ENCODE measurements at places on chromosomes 7 and 10. TPM values are rescaled to one million over a fixed set of nuclear protein-coding genes. Genes with fewer than 3 reads are reported as not detected.

GRCh38 chr7:44186736-44187135 is 2.5 kb downstream of the GCK start:
- H3K27ac ChIP-seq = no peak overlapping the region
- DNase-seq = no peak
- H3K4me3 ChIP-seq = no peak overlapping the region
- no peaks in the 10 kb centered on the region for H3K36me3 ChIP-seq
- H3K4me1 ChIP-seq = no peaks in the 10 kb centered on the region

DNA sequence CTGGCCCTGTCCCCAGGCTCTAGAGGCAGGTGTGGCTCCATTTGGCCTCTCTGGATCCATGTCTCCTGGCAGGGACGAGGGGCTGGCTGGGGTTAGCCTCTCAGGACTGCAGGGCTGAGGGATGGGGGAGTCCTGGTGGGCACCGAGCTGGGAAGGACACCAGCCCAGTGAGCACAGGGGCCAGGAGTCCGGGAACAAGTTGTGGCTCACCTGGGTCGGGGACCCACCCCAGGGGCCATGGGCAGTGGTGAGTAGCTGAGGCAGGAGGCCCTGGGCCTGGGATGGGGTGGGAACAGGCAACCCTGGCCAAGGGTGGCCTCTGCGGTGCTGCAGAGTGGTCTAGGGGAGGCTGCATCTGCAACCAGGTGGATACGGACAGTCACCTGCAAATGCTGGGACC is 24.1 kb downstream of the ANTXRL start:
- H3K27me3 ChIP-seq = no peaks in the 10 kb centered on the region
- H3K4me1 ChIP-seq = no peaks in the 10 kb centered on the region
- H3K4me3 ChIP-seq = no peak overlapping the region
- no peak for DNase-seq
- no peak overlapping the region for H3K27ac ChIP-seq
- no peaks in the 10 kb centered on the region for H3K36me3 ChIP-seq

DNA sequence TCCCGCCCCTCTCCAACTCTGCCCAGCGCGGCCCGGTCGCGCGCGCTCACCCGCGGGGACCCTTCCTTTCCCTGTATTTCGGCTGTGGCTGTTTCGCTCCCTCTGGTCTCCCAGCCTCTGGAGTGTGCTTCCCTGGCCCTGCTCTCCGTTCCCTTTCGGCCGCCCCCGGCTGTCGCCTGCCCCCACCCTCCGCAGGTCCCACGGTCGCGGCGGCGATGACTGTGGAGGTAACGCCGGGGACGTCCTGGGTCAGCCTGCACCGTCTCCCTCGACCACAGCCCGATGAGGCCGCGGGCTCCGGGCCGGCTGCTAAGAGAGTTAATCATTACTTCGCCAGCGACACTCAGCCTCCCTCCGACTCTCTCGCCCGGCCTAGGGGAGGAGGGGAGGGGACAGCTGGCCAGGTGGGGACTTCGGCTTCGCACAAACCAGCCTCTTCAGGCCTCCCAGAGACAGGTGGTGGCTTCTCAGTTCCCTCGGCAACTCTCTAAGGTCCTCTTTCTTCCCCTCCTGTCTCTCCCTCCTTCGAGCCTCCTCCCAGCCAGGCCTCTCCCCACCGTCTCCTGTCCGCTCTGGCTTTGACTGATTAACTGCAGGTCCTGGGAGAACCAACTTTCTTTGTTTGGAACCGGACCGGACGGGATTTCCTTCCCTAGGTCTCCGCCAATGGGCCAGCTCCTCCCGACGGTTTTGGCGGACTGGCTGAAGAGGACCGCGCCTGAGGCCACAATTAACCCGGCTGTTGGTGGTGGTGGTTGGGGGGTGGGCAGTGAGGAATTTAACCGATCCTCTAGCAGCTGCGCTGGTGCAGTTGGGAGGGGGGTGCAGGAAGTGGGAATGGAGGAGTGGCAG is 5.6 kb upstream of the PAX2 start:
- H3K36me3 ChIP-seq = no peaks in the 10 kb centered on the region
- H3K4me1 ChIP-seq = peaks cover 26% of the 10 kb centered on the region
- no peak overlapping the region for H3K27ac ChIP-seq
- no peak for DNase-seq

DNA sequence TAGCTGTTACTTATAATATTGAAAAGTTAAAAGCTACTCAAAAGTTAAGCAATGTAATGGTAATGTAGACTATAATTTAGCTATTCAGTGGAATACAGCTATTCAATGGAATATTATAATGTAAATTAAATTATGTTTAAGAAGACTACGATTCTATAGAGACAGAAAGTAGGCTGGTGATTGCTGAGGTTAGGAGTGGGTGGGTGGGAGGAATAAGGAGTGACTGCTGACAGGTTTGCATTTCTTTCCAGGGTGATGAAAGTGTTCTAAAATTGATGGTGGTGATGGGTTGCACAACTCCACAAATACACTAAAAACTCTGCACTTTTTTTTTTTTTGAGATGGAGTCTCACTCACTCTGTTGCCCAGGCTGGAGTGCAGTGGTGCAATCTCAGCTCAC is 21.4 kb downstream of the DENND2A start:
- no peaks in the 10 kb centered on the region for H3K27me3 ChIP-seq
- no peaks in the 10 kb centered on the region for H3K36me3 ChIP-seq
- H3K27ac ChIP-seq = no peak overlapping the region
- peaks cover 10% of the 10 kb centered on the region for H3K4me1 ChIP-seq
- no peak overlapping the region for H3K4me3 ChIP-seq
- no peak for DNase-seq

DNA sequence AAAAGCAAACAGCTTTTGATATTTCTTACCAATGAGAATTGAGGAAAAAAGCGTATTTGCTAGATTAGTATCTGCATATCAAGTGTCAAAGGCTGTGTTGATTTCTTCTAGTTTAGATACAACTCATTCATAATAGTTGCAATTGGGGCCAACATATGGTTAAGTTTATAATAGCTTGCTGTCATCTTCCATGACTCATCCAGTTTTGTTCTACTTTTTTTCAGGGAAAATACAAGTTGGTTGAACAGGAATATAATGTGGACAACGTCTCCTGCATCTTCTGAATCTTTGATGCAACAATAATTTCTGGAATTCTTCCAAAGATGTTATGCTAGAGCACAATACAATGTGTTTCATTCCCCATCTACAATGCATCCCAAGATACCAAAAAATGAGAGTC is 182.0 kb downstream of the THSD7A start:
- no peaks in the 10 kb centered on the region for H3K4me1 ChIP-seq
- no peak overlapping the region for H3K27ac ChIP-seq
- no peaks in the 10 kb centered on the region for H3K27me3 ChIP-seq
- DNase-seq = no peak
- no peaks in the 10 kb centered on the region for H3K36me3 ChIP-seq
- H3K4me3 ChIP-seq = no peak overlapping the region

DNA sequence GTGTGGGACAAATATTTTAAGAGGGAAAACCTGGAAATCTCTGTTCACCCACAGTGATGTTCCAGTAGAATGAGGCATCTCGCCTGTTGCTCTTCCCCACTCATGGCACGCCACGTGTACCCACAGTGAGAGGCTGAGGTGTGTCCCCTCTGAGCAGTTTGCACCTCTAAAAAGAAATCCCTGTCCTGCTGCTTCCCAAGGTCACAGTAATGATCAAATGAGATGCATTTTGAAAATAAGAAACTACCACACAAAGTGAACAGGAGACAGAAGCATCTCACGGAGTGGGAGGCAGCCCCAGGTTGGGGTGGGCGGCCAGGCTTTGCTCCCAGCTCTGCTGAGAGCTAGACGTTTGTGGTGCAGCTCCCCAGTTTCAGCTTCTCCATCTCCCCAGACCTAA is 12.4 kb upstream of the ZNF777 start:
- no peaks in the 10 kb centered on the region for H3K4me1 ChIP-seq
- peak; percentile 75 for DNase-seq
- H3K4me3 ChIP-seq = no peak overlapping the region
- H3K36me3 ChIP-seq = peaks cover 74% of the 10 kb centered on the region
- no peak overlapping the region for H3K27ac ChIP-seq

DNA sequence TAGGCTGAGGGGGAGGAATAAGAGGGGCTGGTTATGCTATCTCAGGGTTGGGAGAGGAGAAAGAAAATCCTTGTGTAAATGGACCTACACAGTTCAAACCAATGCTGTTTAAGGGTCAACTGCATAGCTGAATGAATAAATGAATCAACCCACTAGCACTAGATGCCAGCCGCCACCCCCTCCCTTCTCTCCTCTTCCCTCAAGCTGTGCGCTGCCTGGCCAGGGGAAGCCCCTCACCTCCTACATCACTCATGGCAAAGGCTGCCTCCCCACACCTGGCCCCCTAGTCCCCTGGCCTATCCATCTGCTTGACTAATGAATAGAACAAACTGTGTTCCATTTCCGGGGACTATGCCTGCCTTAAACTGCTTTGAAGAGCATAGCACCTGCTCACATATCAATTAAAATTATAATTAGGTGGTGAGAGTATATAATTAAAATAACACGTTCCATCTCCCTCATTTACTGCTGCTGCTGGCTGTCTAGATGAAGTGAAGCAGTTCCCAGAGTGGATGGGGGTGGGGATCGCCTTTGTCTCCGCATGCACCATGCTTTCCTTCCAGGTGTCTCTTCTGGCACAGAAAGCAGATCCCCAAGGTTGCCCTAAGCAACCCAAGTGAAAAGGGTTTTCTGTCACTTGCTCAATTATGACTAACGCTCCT is 32.6 kb downstream of the GRID1 start:
- no peak overlapping the region for H3K4me3 ChIP-seq
- no peaks in the 10 kb centered on the region for H3K36me3 ChIP-seq
- H3K27me3 ChIP-seq = peaks cover 22% of the 10 kb centered on the region
- no peaks in the 10 kb centered on the region for H3K4me1 ChIP-seq

GRCh38 chr7:96837593-96837992 is 127.9 kb upstream of the SEM1 start:
- DNase-seq = no peak
- no peaks in the 10 kb centered on the region for H3K36me3 ChIP-seq
- H3K4me3 ChIP-seq = no peak overlapping the region
- H3K4me1 ChIP-seq = no peaks in the 10 kb centered on the region
- H3K27ac ChIP-seq = no peak overlapping the region
- no peaks in the 10 kb centered on the region for H3K27me3 ChIP-seq

- no peak for DNase-seq
- H3K36me3 ChIP-seq = no peaks in the 10 kb centered on the region
- H3K27me3 ChIP-seq = no peaks in the 10 kb centered on the region
- no peak overlapping the region for H3K27ac ChIP-seq
- H3K4me1 ChIP-seq = no peaks in the 10 kb centered on the region
Observed at GRCh38 chr10:24231200-24231599, 22.3 kb downstream of the KIAA1217 start.

GRCh38 chr10:81109200-81109752 is 571.6 kb downstream of the SH2D4B start:
- no peaks in the 10 kb centered on the region for H3K36me3 ChIP-seq
- no peak for DNase-seq
- no peak overlapping the region for H3K4me3 ChIP-seq
- no peak overlapping the region for H3K27ac ChIP-seq

DNA sequence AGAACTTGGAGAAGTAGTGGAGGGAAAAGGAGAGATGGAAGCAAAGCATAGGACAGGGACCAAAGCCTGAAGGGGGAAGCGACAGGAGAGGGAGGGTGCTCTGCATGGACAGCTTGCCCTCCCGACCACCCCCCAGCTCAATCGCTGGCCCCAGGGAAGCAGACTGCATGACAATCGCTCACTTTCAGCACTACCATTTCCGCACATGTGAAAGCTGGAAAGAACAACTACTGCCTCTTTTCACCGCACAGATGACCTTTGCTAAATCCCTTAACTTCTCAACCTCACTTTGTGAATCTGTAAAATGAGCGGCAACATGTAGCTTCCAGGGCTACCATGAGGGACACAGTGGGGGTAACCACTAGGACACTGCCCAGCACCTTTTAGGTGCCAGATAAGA is 17.1 kb downstream of the VOPP1 start:
- no peaks in the 10 kb centered on the region for H3K27me3 ChIP-seq
- DNase-seq = no peak
- no peaks in the 10 kb centered on the region for H3K36me3 ChIP-seq
- H3K4me3 ChIP-seq = no peak overlapping the region
- H3K27ac ChIP-seq = no peak overlapping the region
- H3K4me1 ChIP-seq = peaks cover 39% of the 10 kb centered on the region

DNA sequence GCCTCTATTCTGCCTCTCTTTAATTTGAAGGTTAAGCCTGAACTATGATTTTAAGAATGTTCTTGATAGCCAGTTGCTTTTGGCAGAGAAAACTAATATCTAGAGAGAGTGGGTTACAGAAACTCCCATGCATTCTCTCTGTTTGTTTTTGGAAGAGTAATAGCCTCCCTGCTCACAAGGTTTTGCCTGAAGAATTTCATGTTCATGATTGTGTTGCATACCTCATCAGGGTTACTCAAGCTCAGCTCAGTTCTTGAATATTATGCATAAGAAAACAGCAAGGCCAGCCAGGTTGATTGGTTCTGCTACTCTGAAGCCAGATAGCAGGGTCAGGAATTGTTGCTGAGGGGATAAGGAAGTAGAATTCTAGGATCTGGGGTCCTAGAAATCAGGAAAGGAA is 137.4 kb downstream of the MDFIC start:
- H3K36me3 ChIP-seq = no peaks in the 10 kb centered on the region
- H3K4me1 ChIP-seq = peaks cover 15% of the 10 kb centered on the region
- H3K27ac ChIP-seq = no peak overlapping the region
- H3K27me3 ChIP-seq = no peaks in the 10 kb centered on the region
- no peak overlapping the region for H3K4me3 ChIP-seq
- DNase-seq = no peak

DNA sequence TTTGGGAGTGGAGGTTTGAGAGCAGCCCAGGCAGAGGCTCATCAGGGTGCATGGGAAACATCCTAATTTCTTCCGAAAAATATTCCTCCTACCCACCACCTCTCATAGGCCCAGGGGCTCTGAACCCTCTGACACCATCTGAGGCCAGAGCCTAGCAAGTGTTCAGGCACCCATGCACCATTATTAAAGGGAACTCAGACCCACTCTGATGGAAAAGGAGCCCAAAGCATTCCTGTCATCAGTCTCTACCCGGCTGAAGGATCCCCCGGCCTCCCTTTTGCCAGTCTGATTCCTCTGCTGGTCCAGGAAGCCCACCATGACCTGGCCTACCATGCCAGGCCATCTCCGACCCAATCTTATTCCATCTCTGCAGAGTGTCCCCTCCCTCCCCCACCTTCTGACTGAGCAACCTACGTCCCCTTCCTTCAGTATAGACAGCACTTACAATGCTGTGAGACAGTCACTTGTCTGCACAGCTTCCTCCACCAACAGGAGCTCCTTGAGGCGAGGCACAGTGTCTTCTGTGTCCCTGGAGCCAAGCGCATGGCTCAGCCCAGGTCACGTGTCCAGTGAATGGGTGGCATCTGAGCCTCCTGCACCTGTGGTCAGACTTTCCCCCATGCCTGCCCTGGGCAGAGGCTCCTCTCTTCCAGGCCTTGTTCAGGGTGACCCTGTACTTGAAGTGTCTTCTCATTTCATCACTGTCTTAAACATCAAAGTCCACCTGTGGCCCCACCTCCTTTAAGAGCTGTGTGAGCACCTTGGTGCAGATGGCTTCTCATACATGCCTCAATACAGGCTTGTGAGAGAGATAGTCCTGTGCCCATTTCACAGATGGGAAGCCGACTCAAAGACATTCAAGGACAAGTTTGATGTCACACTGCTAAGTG is 889 bp upstream of the GPR15LG start:
- H3K36me3 ChIP-seq = no peaks in the 10 kb centered on the region
- no peak overlapping the region for H3K27ac ChIP-seq
- peak; percentile 91 for DNase-seq
- H3K4me1 ChIP-seq = no peaks in the 10 kb centered on the region
- H3K4me3 ChIP-seq = no peak overlapping the region
- no peaks in the 10 kb centered on the region for H3K27me3 ChIP-seq

GRCh38 chr7:123327661-123328060 is 127.9 kb upstream of the SLC13A1 start:
- H3K36me3 ChIP-seq = no peaks in the 10 kb centered on the region
- H3K27me3 ChIP-seq = no peaks in the 10 kb centered on the region
- no peak for DNase-seq
- H3K27ac ChIP-seq = no peak overlapping the region

DPYSL4 gene
- 1.4 TPM for total RNA-seq

SAMD9L gene
- 3.7 TPM for total RNA-seq

SVOPL gene
- not detected for total RNA-seq

GLI3 gene
- total RNA-seq = 17.8 TPM

PALD1 gene
- total RNA-seq = 19.1 TPM

PSMA2 gene
- total RNA-seq = 66.8 TPM

Measured in esophagus muscularis mucosa (tissue), 4 donors.